ENCODE measurements at places on chromosomes 16 and 17.
A peak's percentile ranks its signal among the peaks of the same experiment; 100 is the strongest.

DNA sequence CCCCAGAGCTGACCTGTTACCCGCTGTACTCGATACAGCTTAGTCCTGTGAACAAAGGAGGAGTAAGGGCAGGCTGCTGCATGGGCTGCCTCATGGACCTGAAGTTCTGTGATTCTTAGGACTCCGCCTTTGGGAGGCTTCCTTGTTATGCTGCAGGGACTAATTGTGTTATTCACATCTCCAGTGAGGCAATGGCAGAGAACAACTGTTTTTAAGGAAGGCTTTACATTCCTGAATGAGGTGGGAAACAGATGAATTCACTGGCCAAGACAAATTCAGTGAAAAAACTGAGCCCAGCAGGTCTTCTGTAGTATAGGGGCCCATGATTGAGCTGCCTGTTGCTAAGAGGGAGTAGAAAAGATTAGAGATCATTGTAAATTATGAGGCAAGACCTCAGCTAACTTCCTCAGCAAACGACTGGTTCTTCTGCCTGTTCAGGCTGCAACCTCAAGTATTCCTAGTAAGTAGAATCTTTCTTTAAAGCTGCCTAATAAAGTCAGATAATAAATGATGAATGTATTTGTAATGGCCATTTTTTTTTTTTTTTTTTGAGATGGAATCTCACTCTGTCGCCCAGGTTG, 26.3 kb downstream of the ADORA2B start:
- no peak for DNase-seq

DNA sequence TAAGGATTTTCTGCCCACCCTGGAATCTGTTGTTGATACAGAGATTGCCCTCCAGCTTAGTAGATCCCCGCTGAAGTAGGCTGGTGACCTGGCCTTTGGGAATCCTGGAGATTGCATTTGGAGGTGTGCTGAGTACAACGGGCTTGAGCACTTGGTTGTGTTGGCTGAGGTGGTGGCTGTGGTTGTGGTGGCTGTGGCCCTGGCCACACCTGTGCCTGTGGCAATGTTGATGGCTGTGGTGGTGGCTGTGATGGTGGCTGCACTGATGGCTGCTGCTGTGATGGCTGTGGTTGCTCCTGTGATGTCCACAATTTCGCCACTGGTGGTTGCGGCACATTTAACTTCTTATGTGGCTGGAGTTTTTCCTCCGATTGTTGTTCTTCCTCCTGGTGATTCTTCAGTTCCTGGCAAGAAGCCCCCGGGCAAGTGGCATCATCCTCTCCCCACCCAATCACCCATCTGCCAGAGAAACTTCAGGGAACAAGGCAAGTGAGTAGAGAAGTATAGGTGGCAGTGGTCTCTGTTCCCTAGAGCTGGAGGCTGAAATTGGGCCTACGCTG, 4.2 kb downstream of the CCDC200 start:
- no peak for DNase-seq

DNA sequence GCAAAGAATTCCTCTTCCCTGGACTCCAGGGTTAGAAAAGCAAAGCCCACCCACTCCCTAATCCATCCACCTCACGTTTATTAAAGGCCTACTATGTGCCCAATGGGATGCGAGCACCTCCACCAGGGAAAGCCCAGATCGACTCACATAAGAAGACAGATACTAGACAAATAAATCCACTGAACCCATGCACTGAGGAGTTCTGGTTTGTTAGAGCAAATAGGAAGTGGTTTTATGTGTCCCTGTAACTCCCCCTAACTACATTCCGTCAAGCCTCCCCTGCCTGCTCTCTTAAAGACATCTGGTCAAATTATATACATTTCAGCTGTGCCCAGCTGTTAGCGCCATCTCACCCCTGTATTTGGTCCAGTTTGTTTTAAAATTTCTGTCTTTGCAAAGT, 218.5 kb upstream of the RPL38 start:
- DNase-seq: no peak

GRCh38 chr16:5056352-5056751, 9.4 kb downstream of the C16orf89 start:
- DNase-seq: peak; percentile 62

- peak; percentile 88 for DNase-seq
These were observed 176.6 kb upstream of the SDK2 start for GRCh38 chr17:73820686-73821448.

DNA sequence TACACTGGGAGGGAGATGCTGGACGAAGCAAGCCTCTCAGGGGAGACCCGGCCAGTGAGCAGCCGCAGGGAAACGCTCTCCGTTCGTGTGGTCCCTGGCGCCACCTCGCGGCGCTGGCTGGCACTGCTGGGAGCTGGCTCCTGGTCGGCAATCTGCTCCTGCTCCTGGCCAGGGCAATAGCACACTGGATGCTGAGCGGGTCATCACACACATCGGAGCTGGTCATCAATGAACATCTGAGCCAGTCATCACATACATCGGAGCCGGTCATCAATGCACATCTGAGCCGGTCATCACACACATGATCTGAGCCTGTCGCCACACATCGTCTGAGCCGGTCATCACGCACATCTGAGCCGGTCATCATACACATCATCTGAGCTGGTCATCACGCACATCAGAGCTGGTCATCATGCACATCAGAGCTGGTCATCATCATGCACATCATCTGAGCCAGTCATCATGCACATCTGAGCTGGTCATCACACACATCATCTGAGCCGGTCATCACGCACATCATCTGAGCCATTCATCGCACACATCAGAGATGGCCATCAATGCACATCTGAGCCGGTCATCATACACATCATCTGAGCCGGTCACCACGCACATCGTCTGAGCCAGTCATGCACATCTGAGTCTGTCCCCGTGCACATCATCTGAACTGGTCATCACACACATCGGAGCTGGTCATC, 217.3 kb downstream of the RBFOX3 start:
- peak; percentile 93 for DNase-seq

DNA sequence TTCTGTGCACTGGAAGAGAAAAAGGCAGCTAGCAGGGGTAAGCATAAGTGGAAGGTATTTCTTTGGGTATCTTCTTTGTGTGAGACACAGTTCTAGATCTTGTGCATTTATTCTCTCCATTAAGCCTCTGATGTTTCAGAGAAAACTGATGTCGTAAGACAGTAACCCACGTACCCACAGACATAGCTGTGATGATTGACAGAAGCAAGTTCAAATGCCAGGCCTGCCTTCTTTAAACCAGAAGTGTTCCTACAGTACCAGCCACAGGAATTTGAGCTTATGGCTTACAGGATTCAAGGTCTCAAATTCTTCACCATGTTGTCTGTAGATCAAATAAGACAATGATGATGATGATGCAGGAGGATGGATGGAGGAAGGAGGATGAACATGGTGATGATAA, 161.4 kb upstream of the KCNJ16 start:
- DNase-seq: no peak

GRCh38 chr17:18291718-18292540, 22.9 kb downstream of the TOP3A start:
- DNase-seq: no peak

DNA sequence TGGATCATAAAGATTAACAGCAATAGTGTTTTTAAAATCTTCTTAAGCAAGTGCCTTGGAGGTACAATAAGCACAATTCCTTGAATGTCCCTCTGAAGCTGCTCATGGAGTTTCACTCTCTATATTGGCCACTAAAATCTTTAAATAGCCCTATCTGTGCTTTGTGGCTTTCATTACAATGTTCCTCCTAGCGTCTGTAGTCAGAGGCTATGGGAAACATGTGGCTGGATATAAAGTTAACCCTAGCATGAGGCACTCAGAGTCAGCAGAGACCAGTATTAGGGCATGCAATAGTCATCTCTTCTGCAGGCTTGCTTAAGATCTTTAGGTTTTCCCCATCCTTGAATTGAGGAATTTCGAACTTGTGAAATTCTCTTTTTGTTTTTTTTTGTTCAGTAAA, 668.2 kb downstream of the CDH11 start:
- no peak for DNase-seq

GRCh38 chr17:27259356-27259755, 34.6 kb upstream of the WSB1 start:
- DNase-seq: no peak

- DNase-seq: no peak
These were observed 2.5 kb downstream of the MTSS2 start for GRCh38 chr16:70683146-70683944.

GRCh38 chr16:70494202-70494770, 29.1 kb downstream of the COG4 start:
- DNase-seq: no peak

- DNase-seq: no peak
These were observed 97.7 kb upstream of the FA2H start for GRCh38 chr16:74872302-74872701.

DNA sequence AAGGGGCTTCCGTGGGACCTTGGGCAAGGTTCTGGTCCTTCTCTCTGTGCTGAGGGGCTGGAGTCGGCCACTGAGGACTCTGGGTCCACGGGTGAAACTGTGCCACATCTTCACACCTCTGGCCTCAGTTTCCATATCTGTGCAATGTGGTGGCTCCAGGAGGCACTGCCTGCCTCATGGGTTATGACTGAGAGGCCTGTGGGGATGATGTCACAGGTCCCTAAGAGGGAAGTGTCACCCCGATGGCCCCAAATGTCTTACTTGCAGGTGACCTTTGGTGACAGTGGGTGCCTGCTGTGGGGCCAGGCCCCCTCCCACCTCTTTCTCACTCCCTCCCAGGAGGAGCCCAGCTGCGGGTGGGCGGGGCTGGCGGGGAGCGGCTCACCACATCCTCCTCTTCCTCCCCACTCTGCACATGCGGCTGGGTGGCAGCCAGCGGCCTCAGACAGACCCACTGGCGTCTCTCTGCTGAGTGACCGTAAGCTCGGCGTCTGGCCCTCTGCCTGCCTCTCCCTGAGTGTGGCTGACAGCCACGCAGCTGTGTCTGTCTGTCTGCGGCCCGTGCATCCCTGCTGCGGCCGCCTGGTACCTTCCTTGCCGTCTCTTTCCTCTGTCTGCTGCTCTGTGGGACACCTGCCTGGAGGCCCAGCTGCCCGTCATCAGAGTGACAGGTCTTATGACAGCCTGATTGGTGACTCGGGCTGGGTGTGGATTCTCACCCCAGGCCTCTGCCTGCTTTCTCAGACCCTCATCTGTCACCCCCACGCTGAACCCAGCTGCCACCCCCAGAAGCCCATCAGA, at the start of gene IL21R:
Gene IL21R, plus strand, starts transcription at position 407 of the 801 bp plus-strand sequence. CDS start 27,898 bp downstream, outside the sequence.
- DNase-seq: no peak
